Tibial nerve (tissue), 4 donors: ENCODE measurements at places on chromosomes 12 and 14.

GRCh38 chr12:129127771-129128170 is 274.5 kb downstream of the GLT1D1 start:
- no peak for DNase-seq

- DNase-seq = peak; percentile 86
Observed at GRCh38 chr12:50986966-50987737, 34.8 kb downstream of the HIGD1C start.

DNA sequence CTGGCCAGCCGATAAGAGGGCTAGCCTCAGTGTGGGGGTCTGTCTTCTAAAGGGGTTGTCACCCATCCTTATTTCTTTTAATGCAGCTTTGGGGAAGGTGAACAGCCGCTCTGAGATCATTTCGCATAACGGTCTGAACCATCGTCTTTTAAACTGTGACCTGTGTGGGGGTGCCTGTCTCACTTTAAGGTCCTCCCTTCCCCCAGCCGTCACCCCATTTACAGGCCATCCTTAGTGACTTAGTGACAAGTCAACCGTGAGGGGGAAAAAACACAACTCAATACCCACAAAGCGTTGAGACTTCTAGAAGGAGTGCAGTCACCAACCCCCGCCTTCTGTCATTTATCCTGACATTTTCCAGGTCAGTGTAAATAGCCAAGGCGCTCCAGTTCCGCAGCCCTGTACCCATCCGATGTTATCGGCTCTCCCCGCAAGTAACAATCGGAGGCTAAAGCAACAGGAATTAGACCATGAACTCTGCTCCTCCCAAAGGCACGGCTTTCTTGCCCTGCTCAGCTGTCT is 505 bp upstream of the DENND5B start:
- DNase-seq = peak; percentile 12

- DNase-seq = no peak
Observed at GRCh38 chr12:42129595-42130204, 15.0 kb downstream of the GXYLT1 start.

DNA sequence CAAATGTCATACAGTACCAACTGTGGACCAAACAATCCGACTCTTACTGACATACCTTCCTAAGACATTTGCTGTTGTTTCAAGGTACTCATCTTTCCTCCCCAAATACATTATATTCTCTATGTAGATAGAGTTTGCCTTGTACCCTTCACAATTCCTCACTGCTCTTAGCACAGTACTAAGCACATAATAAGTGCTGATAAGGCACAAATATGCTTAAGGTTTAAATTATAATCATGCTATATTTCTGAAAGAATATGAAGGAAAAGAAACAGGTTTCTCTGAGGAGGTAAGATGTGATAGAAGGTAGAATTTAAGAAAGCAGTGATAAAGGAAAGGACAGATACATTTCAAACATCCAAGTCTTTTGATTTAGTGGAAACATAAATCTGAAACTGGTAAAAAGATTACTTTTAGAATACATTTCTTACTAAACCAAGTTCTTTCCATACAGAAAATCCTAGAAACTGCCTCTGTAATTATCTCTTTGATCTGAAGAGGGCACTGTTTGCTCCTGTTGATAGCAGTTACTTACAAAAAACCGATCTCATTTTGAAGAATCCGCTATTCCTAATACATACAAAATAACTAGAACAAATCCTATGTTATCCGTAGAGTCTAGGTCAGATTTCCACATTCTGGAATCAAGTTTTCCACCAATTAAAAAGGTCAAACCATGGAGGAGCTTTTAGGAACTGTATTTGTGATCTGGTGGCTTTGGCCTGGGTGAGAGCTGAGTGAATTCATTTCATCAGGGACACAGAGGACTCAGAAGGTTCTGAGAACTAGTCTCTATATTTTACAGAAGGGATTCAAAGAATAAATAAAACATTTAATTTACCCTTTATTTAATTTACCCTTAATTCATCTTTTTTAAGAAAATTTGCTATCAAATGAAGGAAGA is 311.9 kb downstream of the DAD1 start:
- no peak for DNase-seq

DNA sequence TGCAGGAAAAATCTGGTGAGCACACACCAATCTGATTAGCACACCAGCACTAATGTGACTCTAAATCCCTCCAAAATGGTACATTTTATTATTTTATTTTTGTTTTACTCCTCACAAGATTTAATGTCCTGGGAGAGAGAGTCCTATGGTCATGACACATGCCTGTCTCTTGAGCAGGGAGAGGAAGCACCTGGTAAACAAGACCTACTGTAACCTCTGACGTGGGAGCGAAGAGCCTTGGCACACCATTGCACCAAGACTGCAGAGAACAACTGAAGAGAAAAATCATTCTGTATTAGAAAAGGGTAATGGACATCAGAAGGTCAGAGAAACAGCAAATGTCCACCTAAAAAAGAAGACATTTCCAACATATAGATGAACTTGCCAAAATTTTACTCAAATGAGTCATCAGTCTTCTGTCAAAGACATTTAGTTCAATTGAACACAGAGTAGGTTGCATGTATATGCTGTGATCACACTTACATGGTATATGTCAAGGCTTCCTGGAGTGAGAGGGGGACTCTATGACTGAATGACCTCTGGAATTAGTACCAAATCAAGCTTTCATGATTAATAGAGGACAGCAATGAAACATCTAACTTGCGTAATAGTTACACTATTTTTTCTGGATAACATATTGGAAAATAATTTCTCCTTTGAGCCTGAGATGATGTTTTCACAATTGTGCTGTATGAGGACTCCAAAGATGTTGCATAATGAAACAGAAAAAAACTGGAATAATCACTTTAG is 186.9 kb upstream of the FLRT2 start:
- DNase-seq = no peak

GRCh38 chr14:56888274-56888673 is 78.0 kb upstream of the OTX2 start:
- DNase-seq = no peak

GRCh38 chr14:86237733-86238132 is 707.8 kb downstream of the FLRT2 start:
- DNase-seq = no peak

GRCh38 chr12:89451841-89452251 is 72.8 kb downstream of the GALNT4 start:
- DNase-seq = no peak

DNA sequence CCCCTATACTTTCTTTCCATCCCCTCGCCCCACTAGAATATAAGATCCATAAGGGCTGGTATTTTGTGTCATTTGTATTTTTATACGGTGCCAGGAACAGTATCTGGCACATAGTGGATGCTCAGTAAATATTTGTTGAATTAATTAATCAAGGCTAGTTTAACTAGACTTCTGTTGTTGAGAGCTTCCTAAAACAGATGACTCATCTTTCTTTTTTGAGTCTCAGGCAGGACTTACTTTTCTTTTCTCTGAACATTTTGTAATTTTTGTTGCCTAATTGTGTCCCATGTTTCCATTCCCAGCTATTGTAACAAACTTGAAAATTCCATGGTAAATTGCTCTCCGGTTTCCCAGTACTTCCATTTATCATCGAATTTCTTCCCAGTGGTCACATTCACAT is 16.7 kb downstream of the STK38L start:
- DNase-seq = no peak

- DNase-seq = no peak
Observed at GRCh38 chr14:51410897-51411296, 170.8 kb downstream of the TMX1 start.

- DNase-seq = no peak
Observed at GRCh38 chr12:109710747-109711595, 2.7 kb upstream of the FAM222A start.

DNA sequence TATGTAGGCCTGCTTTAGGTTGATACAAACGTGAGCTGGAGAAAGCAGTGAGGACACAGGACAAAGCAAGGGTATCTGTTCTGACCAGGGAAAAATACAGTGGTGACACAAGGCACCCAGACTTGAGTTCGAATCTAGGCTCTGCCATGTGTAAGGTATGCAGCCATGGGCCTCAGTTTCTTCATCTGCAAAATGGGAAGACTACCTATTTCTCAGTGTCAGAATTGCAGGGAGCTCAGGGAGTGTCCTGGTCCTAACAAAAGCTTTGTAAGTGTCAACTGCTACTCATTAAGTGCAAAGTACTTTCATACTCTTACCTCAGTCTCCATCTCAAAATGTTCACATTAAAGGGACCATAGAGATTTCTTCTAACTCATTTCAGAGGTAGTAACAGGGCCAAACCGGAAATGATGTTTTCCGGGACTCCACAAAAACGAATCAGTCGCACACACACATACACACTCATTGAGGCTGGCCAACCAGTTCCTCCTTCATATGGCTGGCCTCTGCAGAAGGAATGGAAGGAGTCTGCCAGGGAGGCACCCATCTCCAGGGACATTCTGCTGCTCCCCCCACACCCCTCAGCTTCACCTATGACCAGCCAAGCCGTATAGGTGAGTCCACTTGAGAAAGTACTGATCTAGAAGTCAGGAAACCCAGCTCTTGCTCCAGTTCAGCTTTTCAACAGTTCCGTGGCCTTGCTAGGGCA is 7.8 kb downstream of the CTDSP2 start:
- no peak for DNase-seq

- DNase-seq = no peak
Observed at GRCh38 chr12:96068636-96069035, 33.2 kb upstream of the LTA4H start.

DNA sequence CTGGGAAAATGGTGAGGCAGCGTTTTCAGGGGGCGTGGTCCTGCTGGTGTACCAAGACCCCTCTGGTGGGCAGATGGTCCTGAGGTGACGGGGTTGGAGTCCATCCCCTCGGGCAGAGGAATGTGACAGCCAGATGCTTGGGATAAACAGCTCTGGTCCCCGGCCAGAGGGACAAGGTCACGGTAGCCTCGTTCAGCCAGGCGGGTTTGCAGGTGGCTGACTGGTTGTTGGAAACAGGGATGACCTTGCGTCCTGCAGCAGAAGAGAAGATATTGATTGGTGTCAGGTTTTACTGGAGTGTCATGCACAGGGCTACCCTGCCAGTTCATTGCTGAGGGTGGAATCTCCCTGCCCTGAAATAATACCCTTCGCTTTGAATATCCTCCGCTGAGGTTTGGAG is 43.3 kb downstream of the SLC24A4 start:
- no peak for DNase-seq

- DNase-seq = no peak
Observed at GRCh38 chr12:27394676-27395075, 51.9 kb upstream of the SMCO2 start.

DNA sequence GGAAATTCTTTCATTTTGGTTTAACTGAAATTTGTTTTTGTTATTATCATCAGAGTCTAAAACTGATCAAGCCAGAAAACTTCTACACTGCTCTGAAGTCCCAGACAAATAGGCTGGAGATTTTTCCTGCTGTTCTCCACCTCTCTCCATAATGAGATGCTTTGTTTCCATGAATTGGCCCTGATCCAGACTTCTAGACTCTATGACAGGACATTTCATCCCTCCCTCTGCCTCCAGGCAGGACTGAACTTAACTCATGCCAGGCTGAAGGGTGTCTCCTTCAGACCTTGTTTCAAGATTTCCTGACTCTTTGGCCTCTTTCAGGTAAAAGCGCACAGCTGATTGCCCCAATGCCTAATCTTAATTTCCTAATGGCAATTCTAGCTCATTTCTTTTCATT is 69.1 kb upstream of the HOXC13 start:
- no peak for DNase-seq

GRCh38 chr12:11710431-11710830 is 61.0 kb downstream of the ETV6 start:
- no peak for DNase-seq

GRCh38 chr14:90987140-90987539 is 73.3 kb downstream of the RPS6KA5 start:
- DNase-seq = no peak

DNA sequence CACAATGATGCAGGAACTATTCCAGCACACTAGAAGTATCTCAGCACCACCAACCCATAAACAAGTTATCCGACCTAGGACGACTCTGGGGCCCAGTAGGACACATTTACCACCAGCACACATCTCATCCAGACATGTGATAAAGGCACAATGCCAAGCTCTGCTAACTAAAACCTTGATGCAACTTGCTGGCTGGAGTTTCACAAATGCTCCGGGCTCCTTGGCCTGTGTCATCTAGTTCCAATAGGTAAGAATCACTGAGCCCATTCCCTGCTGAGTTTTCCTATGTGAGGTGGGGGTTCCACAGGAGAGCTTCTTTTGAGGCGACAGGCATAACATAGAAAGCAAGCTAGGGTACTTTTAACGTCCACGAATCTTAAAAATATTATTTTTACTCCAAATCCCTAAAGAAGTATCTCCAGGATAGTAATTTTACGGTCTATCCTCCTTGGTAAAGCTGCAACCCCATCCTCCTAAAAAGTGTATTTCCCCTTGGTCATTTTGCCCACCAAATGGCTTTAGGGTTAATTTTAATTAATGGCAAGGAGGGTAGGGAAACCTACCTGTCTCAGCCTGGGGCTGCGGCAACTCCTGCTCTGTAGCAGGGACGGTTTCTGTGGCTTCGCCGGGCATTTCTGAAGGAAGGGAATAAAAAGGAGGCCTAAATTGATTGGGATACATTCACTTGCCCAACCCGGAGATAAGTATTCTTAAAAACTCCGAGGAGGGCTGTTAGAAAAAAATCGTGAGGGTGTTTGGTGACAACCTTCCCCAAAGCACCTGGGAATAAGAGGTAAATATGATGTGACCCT is 1.0 kb downstream of the NACA start:
- peak; percentile 85 for DNase-seq

GRCh38 chr12:50049254-50050118 is 7.9 kb upstream of the ASIC1 start:
- no peak for DNase-seq

GRCh38 chr14:79855789-79856188 is 355.5 kb downstream of the DIO2 start:
- no peak for DNase-seq

DNA sequence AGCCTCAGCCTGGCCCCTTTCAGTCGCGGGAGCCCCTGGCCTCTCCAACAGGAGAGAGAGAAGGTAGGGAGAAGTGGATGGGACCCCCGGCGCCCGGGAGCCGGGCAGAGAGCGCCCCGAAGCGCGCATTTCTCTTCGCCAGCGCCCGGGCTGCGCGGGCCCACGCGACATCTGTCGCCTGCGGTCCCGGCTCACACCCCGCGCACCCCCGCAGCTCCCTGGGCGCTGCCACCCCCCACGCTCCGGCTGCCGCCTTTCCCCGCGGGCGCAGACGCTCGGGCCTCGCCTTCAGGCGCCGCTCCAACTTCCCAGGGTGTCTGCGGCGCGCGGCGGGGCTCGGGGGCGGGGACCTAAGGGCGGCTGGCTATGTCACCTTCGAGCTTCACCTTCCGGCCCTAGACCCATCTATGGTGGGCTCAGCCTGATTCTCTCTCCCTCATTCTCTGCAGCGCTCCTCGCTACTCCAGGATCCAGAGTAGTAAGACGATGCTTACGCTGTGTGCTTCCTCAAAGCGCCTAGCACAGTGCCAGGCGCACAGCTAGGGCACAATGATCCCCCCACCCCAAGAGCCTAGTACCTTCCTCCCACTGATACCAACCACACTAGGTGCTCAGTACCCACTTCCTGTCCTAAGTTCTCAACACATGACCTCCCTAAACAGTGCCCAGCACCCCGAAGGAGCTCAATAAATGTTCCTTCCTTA is 1.6 kb downstream of the HRK start:
- DNase-seq = no peak

- no peak for DNase-seq
Observed at GRCh38 chr12:62192903-62193250, 67.3 kb upstream of the USP15 start.

GRCh38 chr14:54189748-54190354 is 207.0 kb upstream of the CDKN3 start:
- no peak for DNase-seq

GRCh38 chr14:23492618-23493272 is 23.2 kb downstream of the NGDN start:
- DNase-seq = no peak

- DNase-seq = no peak
Observed at GRCh38 chr12:91182636-91183455, at the start of gene DCN. Gene DCN, minus strand, starts transcription at chr12:91182817. Its CDS starts 4,265 bp downstream, at chr12:91178552.
